Amniotic stem cell (primary cell): ENCODE measurements at places on chromosomes 13 and 19.

DNA sequence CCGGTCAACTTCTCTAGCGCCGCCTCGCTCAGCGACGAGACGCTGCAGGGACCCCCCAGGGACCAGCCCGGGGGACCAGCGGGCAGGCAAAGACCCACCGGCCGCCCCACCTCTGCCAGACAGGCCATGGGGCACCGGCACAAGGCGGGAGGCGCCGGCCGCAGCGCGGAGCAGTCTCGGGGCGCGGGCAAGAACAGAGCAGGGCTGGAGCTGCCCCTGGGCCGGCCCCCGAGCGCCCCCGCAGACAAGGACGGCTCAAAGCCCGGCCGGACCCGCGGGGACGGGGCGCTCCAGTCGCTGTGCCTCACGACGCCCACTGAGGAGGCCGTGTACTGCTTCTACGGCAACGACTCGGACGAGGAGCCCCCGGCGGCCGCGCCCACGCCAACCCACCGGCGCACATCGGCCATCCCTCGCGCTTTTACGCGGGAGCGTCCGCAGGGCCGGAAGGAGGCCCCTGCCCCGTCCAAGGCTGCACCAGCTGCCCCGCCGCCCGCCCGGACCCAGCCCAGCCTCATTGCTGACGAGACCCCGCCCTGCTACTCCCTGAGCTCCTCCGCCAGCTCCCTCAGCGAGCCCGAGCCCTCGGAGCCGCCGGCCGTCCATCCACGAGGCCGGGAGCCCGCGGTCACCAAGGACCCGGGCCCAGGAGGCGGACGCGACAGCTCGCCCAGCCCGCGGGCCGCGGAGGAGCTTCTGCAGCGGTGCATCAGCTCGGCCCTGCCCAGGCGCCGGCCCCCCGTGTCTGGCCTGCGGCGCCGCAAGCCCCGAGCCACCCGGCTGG lies 11.3 kb downstream of the C19orf25 start:
- no peak for DNase-seq

- DNase-seq = no peak
Measured at GRCh38 chr19:1839658-1840540, 8.4 kb downstream of the REXO1 start.

DNA sequence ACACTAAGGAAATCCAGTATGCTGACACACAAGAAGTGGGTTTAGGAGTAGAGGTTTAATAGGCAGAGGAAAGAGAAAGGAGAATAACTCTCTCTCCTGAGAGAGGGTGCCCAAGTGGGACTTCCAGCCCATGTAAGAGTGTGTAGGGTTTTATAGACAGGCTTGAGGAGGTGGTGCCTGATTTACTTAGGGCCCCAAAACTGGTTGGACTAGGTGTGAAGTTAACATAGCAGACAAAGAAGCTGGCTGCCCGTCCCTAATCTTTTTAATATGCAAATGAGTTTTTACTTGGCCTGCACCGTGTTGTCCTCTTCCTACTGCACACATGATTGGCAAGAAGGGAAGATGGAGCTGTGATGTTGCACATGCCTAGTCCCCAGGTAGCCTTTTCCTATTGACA lies 752.5 kb upstream of the SLITRK5 start:
- no peak for DNase-seq

GRCh38 chr19:12936582-12936981 lies 1.8 kb upstream of the CALR start:
- no peak for DNase-seq

GRCh38 chr19:36528921-36529518 lies 949 bp upstream of the ZNF260 start:
- DNase-seq = no peak

DNA sequence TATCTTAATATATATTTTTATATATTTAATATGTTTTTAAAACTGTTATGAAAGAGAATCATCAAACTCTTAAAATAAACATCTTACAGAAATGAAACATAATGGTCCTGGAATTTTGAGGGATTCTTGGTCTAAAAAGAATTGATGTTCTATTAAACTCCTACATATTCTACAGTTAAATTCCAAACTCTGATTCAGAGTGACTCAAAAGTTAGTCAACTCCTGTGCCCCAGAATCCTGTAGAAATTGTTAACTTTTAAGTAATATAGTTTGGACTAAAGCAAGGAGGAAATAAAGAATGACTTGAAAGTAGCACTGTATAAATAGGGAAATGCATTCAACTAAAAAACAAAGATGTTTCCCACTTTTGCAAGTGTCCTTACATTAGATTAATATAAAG lies 47.7 kb downstream of the FNDC3A start:
- peak; percentile 59 for DNase-seq

DNA sequence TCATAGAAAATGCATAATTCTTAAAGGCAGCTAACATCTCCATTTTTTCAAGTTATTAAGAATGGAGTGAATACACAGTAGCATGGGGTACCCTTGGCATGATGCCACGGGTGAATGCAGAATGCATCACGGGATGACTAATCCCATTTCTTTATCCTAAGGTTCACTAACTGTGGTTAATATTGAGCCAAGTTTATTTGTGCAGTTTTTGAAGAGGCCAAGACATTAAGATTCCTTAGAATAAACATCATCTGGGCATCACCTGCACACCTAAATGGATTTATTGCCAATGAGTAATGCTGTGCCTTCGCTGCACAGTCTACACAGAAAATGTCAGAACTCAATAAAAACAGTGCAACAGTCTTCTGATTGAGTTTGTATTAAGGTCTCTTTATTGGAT lies 333.1 kb downstream of the GPC6 start:
- DNase-seq = no peak

DNA sequence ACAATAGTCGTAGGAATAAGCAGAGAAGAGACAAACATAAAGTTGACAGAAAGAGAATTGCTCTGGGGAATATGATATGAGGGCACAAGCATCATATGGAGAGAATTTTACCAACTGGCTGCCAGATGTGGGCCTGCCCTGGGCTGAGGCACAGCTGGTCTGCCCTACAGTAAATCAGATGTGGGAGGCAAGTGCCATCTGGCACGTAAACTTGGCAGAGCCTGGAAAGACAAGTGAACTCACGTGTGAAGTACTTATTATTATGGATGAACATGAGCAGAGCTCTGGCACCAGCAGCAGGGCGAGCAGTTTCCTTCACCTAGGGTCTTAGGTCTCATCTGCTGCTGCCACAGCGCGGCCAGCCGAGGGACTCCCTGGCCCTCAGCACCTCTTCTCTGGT lies 20.6 kb downstream of the PCDH8 start:
- DNase-seq = no peak

GRCh38 chr13:50366488-50367174 lies 351.4 kb downstream of the KCNRG start:
- no peak for DNase-seq

- no peak for DNase-seq
Measured at GRCh38 chr19:2303211-2303798, 4.6 kb downstream of the LINGO3 start.

DNA sequence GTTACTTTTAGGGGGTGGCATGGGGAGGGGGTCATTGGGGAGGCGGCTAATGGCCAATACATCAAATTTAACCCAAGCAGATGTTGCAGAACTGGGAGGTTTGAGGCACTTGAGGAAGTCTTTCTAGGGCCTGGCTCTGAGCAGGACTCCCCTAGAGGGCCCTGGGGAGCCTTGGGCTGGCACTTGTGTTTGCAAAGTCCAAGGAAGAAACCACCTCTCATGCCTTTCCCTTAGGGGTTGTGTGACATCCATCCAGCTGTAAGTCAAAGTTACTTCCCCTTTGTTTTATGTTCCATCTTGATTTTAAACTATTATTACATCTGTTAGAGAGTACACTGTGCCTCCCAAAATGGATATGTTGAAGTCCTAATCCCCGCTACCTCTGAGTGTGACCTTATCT lies 159.9 kb downstream of the KATNAL1 start:
- no peak for DNase-seq

DNA sequence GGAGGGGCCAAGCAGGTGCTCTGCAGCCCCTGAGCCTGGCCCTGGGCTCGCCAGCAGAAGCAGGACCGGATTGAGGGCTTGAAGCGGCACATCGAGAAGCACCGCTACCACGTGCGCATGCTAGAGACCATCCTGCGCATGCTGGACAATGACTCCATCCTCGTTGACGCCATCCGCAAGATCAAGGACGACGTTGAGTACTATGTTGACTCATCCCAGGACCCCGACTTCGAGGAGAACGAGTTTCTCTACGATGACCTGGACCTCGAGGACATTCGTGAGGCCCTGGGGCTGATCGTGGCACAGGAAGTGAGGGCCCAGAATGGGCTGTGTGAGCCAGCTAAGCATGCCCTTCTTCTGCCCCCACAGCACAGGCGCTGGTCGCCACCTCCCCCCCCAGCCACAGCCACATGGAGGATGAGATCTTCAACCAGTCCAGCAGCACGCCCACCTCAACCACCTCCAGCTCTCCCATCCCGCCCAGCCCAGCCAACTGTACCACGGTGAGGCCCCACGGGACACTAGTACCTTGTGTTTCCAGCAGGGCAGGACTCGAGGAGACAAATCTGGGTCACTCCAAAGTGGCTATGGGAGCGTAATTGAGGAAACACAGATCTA lies 8.1 kb downstream of the CNOT3 start:
- DNase-seq = no peak
